ENCODE measurements at places on chromosomes 7 and 10.

- no peak for DNase-seq
Observed at GRCh38 chr7:131011976-131012375, 278.0 kb upstream of the KLF14 start.

GRCh38 chr7:41771717-41772116 lies 68.8 kb upstream of the INHBA start:
- peak; percentile 42 for DNase-seq

- DNase-seq, result no peak
Observed at GRCh38 chr10:101031796-101032636, 982 bp downstream of the SFXN3 start.

GRCh38 chr7:45145881-45146280 lies 11.7 kb upstream of the RAMP3 start:
- DNase-seq, result no peak

- DNase-seq, result no peak
Observed at GRCh38 chr10:3776796-3777571, 8.0 kb downstream of the KLF6 start.

- no peak for DNase-seq
Observed at GRCh38 chr10:74104996-74105395, 45.6 kb downstream of the AP3M1 start.

DNA sequence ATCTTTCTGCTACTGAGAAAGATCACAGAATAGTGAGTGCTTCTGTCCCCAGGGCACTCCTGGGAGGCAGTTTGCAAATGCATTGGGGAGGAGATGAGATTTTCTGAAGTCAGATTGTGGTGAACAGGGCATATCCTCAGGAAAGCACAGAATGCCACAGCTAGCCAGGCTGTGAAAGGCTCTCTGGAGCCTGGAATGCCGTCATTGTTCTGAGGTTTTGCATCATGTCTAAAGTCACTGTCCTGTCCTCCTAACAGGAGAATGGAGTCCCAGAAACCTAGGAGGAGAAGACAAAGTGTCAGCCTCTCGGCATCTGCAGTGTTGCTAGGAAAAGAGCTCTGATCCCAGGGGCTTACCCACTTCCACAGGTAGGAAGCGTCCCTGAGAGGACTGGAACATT lies 69.2 kb upstream of the IGFBP3 start:
- DNase-seq, result no peak

- no peak for DNase-seq
Observed at GRCh38 chr10:120823266-120823665, 27.9 kb upstream of the WDR11 start.

GRCh38 chr10:17644485-17644943 lies 563 bp downstream of the STAM start:
- DNase-seq, result no peak

- no peak for DNase-seq
Observed at GRCh38 chr10:42875798-42876341, 93.3 kb downstream of the BMS1 start.

- no peak for DNase-seq
Observed at GRCh38 chr7:17532861-17533404, 234.5 kb downstream of the AHR start.

DNA sequence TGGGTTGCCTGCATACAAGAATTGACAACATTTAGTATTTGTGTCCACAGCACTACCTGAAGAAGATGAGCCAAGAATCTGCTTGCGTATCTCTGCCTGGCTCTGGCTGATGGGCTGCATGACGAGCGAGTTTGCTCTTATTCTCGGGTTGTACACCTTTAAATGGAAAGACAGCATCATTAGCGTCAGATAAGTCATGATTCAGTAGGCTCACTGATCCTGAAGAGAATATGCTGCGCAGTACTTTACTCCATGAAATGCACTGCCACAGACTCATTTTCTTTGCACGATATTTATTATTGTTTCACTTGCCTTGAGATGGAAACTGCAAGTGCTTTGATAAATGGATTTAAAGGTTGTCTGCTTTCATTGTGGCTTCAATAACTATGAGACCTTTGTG lies 28.6 kb downstream of the DHX32 start:
- DNase-seq, result no peak

DNA sequence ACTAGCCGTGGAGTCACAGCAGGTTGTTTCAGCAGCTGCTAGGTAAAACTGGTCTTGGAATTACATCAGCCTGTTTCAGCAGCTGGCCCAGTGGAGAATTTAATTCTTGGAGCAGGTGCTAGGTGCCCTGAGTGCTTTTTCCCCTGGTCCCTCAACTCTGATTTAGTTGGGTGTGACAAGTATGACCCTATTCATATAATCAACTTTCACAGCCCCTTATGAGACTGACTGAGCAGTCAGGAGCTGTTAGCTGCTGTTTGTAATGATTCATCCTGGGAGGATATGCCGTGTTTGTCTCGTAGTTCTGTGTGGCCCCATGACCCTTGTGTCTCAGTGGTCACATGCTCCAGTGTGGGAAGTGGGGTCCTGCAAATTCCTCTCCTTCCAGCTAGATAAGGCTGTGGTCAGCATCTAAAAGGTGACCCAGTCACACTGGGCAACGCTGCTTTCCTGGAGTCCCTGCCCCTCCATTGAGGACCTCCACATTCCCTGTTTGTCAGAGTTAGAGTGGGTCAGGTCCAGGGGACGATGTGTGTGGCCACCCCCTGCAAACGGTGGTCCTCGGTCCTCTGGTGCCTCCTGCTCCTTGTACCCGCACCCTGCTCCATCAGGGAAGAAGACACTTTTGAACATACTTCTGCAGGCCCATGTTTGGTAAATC lies 28.3 kb downstream of the TBATA start:
- no peak for DNase-seq

GRCh38 chr7:70668606-70669358 lies 463.2 kb upstream of the GALNT17 start:
- no peak for DNase-seq

- no peak for DNase-seq
Observed at GRCh38 chr7:31336202-31337001, 4.1 kb downstream of the NEUROD6 start.

DNA sequence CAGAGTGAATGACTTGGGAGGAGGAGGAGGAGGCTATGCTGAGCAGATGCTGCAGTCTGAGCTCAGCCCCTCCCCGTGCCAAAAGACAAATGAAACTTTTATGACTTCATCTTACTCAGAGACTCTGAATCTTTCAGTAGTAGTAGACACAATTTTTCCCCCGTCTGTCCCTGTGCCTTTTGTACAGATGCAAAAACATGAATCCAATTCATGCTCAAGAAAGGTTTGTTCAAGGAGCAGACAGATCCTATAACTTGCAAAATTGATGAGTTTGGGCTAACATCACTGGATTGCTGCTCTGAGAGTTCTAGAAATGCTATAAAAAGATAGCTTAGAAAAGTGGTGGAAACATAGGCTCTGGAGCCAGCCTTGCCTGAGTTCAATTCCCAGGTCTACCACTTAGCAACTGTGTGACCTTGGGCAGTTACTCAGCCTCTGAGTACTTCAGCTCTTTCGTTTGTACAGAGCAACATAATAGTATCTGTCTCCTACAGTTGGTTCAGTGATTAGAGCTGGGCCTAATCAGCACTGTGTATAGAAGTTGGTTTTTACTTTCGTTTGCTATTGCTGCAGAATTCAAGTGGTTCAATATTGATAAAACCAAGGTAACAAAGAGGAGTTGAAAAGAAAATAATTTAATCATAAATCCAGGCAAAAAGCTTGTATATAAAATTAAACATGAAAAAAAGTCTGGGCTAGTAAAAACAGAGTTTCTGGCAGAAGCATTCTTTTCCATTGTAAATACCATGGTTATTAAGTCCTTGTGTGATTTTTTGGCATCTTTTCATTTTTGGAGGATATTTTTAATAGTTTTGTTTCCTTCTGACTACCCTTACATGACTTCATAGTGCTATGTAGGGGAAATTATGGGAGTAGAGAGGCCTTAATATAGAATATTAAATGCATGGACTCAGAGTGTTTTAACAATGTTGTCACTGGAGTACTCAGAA lies 174.2 kb upstream of the ZNF32 start:
- DNase-seq, result no peak

- no peak for DNase-seq
Observed at GRCh38 chr10:84292502-84292901, 35.9 kb upstream of the CCSER2 start.

DNA sequence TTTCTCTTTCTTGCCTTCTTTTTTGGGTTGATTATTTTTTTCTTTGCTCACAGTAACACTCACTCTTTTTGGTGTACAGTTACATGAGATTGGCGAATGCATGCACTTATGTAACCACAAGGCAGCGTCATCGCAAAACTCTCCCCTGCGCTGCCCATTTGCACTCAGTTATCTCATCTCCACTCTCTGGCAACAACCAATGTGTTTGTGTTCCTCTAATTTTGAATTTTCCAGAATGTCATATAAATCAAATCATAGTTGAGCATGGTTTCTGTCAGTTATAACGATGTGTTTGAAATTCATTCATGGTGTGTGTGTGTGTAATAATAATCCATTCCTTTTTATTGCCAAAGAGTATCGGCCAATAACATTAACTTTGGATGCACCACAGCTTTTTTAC lies 23.0 kb upstream of the IGFBP3 start:
- no peak for DNase-seq

DNA sequence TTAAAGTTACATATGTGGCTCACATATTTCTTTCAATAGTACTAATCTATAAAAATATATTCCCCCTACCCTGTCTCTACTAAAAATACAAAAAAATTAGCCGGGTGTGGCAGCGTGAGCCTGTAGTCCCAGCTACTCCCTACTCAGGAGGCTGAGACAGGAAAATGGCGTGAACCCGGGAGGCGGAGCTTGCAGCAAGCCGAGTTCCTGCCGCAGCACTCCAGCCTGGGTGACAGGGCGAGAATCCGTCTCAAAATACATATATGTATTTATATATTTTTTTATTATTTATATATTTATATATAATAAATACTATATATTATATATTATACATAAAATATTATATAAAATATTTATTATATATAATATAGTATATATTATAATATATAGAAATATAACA lies 69.7 kb upstream of the GRM3 start:
- no peak for DNase-seq

GRCh38 chr7:44398511-44398911 lies 73.1 kb upstream of the CAMK2B start:
- DNase-seq, result no peak

DNA sequence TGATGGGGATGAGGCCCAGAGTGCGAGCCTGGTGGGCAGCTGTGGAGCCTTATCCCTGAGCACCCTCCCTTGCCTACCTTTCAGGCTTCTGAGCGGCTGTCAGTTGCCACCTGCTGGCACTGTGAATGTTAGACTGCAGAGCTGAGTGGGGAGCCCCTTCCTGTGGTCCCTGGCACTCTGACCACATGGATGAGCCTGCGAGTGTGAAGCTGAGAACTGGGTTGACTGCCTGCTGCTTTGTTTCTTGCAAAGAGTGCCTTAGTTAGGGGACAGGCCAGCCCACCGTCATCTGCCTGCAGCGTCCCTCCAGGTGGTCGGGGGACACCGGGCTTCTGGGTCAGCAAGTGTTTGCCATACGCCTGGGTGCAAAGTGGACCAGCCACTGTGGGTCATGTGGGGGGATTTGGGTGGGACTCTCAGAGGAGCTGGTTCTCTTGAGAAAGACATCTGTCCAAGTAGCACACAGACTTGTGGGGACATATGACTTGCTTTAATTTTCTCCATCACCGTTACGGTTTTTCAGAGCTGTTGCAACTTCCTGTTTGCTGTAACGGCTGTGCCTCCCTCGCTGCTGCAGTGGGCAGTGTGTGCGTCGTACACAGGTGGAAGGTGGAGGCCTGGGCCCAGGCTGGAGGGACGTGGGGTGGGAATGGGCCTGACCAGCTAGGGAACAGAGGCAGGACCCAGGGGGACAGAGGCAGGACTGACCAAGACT lies 13.7 kb downstream of the INPP5A start:
- DNase-seq, result no peak

DNA sequence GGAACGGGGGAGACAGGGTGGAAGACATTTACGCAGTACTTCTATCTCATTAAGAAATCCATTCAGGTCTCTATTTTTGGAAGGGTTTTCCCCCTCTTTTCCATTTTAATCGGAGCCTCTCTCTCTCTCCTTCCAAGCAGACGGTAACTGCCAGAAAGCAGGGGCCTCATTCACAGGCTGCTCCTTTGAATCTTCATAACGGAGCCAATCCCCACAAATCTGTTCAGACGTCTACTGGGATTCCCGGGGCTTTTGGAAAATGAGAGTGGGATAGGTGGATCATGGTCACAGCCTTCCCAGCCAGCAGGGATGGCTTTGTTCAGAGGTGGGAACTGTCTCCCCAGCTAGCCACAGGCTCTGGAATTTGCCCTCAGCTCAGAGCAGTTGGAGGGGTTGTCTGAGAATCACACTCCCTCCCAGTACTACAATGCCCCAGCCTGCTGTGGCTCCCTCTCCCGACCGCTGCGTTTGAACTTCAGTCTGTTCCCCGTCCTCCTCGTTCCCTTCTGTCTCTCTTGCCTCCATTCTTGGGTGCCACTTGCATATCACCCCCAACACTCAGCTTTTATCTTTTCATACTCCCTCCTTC lies 413.6 kb downstream of the PLXNA4 start:
- DNase-seq, result no peak

- DNase-seq, result no peak
Observed at GRCh38 chr7:149860821-149861727, 12.7 kb upstream of the ATP6V0E2 start.
